COR-L47 (cell line): ENCODE measurements at places on chromosomes 6 and 20.

- DNase-seq: no peak
Observed at GRCh38 chr6:77105091-77105490, 358.2 kb downstream of the HTR1B start.

DNA sequence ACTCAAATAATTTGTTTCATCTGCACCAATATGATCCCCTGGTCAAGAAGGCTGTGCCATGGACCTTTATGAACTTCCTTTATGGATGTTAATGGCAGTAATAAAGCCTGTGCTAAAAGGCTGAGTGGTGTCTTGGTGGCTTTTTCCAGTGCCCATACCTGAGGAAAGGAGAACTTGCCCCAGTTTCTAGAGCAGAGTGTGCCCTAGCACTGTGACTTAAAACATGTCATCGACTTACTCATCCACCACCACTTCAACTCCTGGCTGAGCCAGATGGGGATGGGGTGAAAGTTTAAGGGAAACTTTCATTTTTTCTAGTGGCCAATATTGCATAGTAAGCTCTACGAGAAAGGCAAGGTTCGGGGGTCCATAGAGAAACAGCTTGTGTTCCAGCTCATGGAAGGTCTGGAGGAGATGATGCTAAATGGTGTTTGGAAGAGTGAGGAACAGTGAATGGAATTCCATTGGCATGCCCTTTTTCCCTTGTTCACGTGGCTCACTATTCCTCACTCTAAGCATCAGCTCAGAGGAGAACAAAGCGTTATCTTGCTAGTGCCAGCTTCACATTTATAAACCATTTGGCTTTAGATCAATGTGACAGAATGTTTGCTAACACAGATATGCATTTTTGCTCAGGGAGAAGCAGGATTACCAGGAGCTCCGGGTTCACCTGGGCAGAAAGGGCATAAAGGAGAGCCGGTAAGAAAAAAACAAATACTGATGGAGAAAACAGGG, 71.2 kb downstream of the COL19A1 start:
- no peak for DNase-seq

DNA sequence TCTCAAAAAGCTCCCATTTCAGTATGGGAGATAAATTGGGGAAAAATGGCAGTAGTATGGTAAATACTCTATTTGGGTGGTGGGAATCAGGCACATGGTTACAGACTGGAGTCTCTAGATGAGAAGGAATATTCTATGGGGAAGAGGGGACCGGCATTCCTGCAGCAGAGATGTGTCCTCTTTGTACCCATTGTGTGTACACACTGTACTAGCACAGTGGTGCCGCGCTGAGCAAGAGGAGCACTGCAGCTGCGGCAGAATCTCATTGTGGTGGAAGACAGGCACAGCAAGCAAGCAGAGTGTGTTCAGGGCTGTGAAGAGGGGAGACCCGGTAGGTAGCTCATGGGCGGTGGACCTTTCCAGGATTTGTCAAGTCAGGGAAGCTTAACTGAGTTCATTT, 13.0 kb downstream of the AFDN start:
- DNase-seq: no peak

DNA sequence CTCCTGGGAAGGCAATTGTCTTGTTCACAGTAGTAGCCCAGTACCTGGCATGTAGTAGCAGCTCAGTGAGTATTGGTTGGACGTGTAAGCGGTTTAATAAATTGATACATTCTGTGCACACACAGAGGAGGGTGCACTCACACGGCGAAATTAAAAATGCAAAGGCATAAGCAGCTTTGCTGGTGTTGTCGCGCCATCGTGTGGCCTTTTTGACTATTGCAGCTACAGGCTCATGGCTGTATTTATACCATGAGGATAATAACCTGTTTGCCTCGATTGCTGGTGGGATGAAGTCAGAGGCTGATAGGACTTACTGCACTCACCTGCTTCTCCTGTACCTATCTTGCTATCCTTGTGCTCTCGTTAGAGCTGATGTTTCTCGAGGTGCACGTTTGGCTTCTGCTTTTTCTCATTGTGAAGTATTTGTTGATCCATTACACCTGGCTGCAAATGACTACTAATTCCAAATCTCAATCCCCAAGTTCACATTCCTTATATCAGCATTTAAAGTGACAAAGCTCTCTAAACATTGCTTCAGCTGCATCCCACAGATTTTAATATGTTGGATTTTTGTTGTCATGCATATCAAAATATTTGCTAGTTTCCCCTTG, 61.5 kb downstream of the TBXT start:
- DNase-seq: peak; percentile 10

GRCh38 chr6:108165714-108166663, at the start of gene NR2E1:
Gene NR2E1, plus strand, starts transcription at chr6:108166022. Its CDS starts 744 bp downstream, at chr6:108166766.
- DNase-seq: peak; percentile 17
